CD4-positive, alpha-beta T cell treated with Interleukin-6 at 100 ng/mL for 8 hours (primary cell): ENCODE measurements at places on chromosomes 12 and 14.
A peak's percentile ranks its signal among the peaks of the same experiment; 100 is the strongest.

- no peak for DNase-seq
Observed at GRCh38 chr12:19200261-19200660, 70.7 kb downstream of the PLEKHA5 start.

DNA sequence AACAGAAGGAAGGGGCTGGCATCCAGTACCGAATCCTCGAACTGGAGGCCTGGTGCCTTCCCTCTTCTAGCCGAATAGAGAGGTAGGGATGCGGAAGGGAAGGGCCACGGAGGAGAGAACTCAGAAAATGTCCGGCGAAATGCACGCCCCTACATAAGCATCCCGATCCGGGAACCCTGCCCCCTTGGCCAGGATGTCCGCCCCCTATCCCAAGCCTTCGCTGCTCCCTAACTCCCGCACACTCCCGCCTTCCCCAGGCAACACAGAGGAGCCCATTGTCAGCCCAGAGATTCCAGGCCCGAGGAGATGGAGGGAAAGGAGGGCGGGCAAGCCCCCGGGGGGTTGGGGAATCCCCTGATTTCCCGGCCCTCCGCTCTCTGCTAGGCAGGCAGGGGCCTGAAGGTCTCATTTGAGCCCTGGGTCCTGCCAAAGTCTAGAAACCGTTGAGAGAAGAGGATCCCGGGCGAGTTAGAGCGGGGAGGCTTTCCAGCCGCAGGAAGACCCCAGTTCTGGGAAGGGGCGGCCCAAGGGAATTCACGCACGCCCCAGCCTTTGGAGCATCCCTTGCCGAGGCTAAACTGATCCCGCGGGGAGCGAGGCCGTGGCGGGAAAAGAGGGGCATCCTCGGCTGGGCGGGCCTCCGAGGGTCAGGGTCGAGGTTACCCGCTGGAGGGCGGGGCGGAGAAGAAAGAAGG, 569 bp upstream of the ARHGEF40 start:
- DNase-seq = no peak

- DNase-seq = no peak
Observed at GRCh38 chr14:20935303-20935984, 19.8 kb upstream of the RNASE2 start.

DNA sequence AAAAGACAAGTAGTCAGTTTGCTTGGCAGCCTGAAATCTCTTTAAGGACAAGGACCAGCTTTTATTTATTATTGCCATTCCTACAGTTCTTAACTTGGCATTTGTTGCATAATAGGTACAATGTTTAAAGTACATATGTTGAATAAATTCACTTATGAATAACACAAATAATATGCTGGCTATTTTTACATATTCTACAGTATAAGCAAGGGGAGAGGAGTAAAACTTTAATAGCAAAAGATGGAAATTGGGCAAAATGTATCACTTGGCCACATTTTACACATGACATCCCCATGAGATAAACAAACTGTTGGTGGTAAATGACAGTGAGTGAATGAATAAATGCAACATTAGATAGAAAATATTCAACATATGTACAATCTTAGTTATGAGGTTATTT, 333.1 kb downstream of the DIO2 start:
- no peak for DNase-seq

- DNase-seq = no peak
Observed at GRCh38 chr14:23608454-23608853, 27.7 kb upstream of the DHRS2 start.

DNA sequence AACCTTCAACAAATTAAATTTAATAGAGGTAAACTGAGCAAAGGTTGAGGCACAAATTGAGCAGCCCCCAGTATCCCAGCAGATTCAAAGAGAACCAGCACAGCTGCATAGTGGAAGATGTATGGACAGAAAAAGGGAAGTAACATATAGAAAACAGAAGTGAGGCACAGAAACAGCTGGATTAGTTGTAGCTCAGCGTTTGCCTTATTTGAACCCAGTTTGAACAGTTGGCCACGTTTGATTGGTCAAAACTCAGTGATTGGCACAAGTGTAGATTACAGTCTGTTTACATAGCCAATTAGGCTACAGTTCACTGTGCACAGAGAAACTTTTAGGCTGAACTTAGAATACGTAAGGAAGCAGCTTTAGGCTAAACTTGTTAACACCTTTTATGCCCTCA, 315.5 kb downstream of the RMST start:
- no peak for DNase-seq

GRCh38 chr12:123645878-123646277, 12.2 kb downstream of the GTF2H3 start:
- DNase-seq = no peak

GRCh38 chr14:64891839-64892375, 12.2 kb upstream of the SPTB start:
- DNase-seq = peak; percentile 63

- no peak for DNase-seq
Observed at GRCh38 chr12:6295094-6295811, 15.2 kb upstream of the PLEKHG6 start.

GRCh38 chr12:123757561-123757960, 4.5 kb upstream of the DNAH10 start:
- DNase-seq = no peak

GRCh38 chr14:75456997-75457335, 29.1 kb downstream of the JDP2 start:
- no peak for DNase-seq

GRCh38 chr14:61409782-61410181, 88.4 kb downstream of the PRKCH start:
- DNase-seq = no peak

- no peak for DNase-seq
Observed at GRCh38 chr12:12214201-12214600, 52.6 kb downstream of the LRP6 start.

- no peak for DNase-seq
Observed at GRCh38 chr14:68543516-68543915, 249.4 kb downstream of the ZFP36L1 start.

- DNase-seq = no peak
Observed at GRCh38 chr12:1934831-1935230, 16.4 kb upstream of the CACNA2D4 start.

- DNase-seq = no peak
Observed at GRCh38 chr12:3683670-3684069, 69.2 kb downstream of the CRACR2A start.

- peak; percentile 43 for DNase-seq
Observed at GRCh38 chr12:114662512-114663177, 21.3 kb downstream of the TBX3 start.

GRCh38 chr14:33315721-33316120, 377.0 kb downstream of the NPAS3 start:
- no peak for DNase-seq
